ENCODE measurements at places on chromosomes 12 and 14.

- no peak for DNase-seq
Observed at GRCh38 chr12:113934060-113934814, 31.9 kb downstream of the RBM19 start.

- DNase-seq: peak; percentile 38
Observed at GRCh38 chr12:6367065-6367968, 8.0 kb downstream of the SCNN1A start.

DNA sequence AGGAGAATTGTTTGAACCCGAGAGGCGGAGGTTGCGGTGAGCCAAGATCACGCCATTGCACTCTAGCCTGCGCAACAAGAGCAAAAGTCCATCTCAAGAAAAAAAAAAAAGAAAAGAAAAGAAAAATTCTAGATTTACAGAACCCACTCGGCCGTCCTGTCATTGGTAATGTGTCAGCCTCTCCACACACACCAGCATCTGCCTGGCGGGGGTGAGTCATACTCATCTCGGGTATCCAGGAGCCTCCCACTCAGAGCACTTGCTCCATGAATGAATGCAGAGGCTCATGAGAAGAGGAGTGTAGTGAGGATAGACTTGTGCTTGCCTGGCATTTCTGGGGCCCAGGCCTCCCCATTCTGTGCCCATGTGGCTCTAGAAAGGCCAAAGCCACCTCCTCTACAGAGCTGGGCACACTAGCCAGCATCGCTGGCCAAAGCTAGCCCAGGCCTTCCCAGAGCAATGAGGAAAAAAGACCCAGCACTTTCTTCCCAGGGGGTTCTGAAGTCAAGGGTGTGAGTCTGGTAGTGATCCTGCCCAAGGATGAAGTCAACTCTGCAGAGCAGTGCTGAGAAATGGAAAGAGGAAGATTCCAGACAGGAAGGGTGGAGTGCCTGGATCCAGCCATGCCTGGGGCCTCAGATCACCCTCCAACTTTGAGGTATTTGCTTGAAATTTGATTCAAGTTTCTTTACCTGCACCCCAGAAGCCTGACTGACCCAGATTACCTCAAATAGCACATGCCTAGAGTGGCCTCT, 31.2 kb upstream of the KLC1 start:
- DNase-seq: no peak

DNA sequence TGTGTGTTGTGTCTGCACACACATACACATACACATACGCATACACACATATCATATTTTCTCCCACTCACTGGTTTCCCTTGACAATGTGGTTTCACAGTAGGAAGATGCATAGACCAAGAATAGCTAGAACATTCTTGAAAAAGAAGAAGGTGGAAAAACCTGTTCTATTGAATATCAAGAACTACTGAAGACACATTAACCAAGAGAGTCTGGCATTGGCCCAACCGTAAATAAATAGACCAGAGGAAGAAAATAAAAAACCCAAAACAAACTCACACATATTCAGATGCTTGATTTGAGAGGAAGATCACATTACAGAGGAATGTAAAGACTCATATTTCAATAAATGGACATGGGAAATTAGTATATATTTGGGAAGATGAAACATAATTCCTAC, 311.3 kb downstream of the FOXG1 start:
- DNase-seq: no peak

- DNase-seq: no peak
Observed at GRCh38 chr12:56716458-56716857, 8.6 kb downstream of the NACA start.
